Hippocampal formation (tissue), 2 donors: ENCODE measurements at places on chromosomes 12 and 14.

GRCh38 chr14:94640721-94641631, 28.8 kb downstream of the SERPINA3 start:
- no peak for DNase-seq

DNA sequence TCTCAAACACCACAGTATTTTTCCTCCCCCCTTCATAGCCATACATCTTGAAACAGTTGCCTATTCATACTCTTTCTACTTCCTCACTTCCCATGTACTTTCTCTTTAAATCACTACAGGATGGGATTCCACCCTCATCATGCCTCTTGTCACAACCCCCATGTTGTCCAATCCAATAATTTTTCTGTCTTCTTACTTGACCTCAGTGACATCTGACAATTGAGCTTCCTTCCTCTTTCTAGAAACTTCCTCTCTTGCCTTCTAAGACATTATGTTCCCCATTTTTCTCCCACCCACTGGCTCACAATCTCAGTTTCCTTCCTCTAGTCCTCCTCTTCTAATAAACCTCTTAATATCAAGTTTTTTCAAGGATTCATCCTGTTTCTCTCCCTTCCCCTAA, 5.3 kb downstream of the C2CD5 start:
- no peak for DNase-seq

DNA sequence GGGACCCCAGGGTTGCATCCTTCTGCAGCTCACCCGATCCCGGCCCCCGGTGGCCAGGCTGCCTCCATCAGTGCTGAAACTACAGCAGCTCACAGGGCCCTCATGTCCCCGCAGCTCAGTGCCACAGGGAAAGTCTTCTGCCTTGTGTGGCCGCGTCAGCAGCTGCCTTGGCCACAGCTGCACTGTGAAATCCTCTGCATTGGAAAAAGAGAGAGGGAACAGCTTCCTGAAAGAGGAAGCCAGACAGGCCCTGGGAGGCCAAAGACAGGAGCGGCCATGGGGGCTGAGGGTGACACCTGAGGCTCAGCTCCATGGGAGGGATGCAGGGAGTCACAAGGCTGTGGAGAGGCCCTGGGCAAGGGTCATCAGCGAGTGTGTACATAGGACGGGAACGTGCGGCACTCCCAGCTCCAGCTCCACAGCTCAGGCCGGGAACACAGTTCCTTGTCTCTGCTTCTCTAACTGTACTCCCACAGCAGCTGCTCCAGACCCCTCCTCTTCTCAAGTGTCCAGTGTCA, 32.7 kb downstream of the PARP2 start:
- DNase-seq, result no peak

- no peak for DNase-seq
These were observed 11.3 kb downstream of the ITGB7 start for GRCh38 chr12:53195516-53196420.

GRCh38 chr12:4477129-4477528, 31.5 kb upstream of the FGF6 start:
- DNase-seq, result no peak

DNA sequence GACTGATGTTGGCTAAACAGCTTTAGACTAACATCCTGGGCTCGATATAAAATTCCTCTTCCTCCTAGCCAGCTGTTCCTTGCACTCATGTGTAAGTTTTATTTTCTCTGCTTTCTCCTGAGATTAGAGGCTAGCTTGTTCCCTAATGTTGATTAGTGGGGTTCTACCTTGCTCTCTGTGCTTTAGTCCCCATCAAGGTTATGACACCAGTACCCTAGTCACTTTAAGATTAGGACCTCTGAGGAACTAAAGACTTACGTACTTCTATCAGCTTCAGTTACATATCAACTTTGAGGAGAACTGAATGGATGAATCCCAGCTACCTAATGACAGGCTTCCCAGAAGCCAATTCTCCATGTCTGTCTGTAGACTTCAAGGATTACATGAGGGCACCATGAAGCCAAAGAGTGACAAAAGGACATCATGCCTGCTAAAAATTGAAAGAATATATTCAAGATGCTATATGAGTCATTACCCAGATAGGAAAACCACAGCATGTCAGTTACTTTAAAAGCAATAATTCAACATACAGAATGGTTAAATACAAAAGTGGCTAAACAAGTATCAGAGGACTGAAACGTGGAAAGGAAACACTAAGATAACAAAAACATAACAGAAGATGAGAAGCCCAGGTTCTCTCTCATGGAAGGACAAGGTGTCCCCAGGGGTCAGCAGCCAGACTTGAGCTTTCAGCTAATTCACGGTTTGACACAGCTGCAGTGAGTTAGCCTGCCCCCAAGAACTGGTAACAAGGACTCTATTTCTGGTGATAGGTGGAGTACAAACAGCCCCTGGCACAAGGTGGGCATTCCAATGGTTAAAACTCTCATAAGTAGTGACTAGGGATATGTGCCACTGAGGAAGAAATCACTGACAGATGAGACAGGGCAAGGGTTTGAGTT, 20.4 kb downstream of the ADAM20 start:
- no peak for DNase-seq

- DNase-seq, result no peak
These were observed 92.6 kb upstream of the ATP2B1 start for GRCh38 chr12:89801284-89801683.
